ENCODE measurements at places on chromosomes 13 and 19.

GRCh38 chr13:114022876-114023275 lies 49.0 kb upstream of the C13orf46 start:
- DNase-seq, result no peak

- DNase-seq, result no peak
Measured at GRCh38 chr19:6073858-6074708, 36.2 kb downstream of the RFX2 start.

DNA sequence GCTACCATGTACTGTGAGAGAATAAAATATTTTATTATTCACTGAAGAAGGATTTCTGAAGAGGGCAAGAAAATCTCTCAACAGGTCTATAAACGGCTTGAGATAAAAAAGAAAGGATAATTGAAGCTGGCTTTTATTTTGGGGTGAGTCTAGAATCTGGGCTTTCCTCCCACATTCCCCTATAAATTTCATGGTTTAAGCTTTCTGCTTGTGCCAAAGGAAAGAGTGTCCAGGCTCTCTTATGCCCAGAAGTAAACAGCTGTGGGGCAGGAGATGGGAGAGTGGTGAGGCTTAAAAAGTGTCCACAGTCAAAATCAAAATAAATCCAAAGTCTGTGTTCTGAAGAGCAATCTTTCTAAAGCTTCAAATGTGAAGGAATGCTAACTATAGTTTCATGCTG lies 942.2 kb upstream of the MIR17HG start:
- no peak for DNase-seq

- peak; percentile 59 for DNase-seq
Measured at GRCh38 chr13:114142640-114143490, 10.4 kb upstream of the RASA3 start.

GRCh38 chr19:50315773-50316448 lies 13.3 kb downstream of the KCNC3 start:
- no peak for DNase-seq

DNA sequence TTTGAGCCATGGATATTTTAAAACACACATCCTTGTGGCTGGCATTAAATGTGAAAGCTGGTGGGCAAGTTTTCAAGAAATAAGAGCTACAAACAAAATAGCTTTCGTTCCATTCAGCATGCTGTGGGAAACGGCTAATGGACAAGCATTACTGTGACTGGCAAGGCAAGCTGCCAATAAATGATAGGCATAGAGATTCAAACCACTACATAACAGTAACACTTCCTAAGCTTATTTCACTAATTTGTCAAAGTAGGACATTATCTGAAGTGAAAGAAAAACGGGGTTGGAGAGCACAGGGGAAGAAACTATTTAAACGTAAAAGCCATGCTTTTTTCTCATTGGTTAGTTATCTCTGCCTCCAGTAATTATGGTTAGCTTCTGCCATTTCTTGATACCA lies 26.0 kb downstream of the OBI1 start:
- no peak for DNase-seq

GRCh38 chr13:38045278-38046048 lies 175.9 kb upstream of the TRPC4 start:
- DNase-seq, result no peak

DNA sequence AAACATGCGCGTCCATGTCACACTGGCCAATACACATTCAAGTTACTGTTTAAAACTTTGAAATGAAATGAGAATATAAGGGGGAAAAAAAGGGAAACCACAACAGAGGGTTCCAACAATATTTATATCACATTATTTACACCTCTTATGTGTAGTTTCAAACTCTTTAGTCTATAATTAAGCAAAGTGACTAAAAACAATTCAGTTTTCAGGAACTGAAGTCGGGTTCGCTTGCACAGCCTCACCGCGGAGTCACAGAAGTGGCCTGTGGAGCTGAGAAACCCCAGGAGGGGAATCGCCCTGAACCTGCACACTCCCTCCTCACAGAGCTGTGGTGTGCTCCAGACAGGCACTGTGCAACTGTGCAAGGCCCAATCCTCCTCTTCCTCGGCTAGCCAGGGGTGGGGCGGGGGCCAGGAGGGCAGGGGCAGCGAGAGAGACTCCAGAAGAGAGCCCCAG lies 75.9 kb downstream of the STK24 start:
- DNase-seq, result no peak
